ENCODE measurements at places on chromosomes 12 and 14.
A peak's percentile ranks its signal among the peaks of the same experiment; 100 is the strongest.

- DNase-seq: no peak
Measured at GRCh38 chr14:22856428-22856827, 15.1 kb upstream of the LRP10 start.

DNA sequence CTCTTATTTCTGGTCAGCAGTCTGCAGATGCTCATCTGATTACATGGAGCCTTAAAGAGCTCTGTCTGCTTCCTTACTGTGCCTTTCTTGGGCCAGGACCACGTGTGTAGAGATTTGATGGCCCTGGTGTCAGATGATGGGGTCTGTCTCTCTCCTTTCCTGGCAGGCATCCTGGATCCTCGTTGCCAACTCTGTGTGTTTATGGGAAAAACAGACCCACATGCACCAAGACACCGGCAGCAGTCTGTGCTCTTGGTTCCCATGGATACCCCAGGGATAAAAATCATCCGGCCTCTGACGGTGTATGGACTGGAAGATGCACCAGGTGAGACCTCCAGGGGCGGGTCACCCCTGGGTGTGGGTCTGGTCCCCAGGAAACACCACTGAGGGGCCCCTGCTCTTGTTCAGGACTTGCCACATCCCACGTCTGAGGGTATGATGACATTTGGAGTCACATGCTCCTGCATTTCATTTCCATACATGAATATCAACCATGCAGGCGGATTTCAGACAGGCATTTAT lies 18.5 kb upstream of the ALDH2 start:
- no peak for DNase-seq

- no peak for DNase-seq
Measured at GRCh38 chr12:27808841-27809240, 28.8 kb upstream of the MANSC4 start.

DNA sequence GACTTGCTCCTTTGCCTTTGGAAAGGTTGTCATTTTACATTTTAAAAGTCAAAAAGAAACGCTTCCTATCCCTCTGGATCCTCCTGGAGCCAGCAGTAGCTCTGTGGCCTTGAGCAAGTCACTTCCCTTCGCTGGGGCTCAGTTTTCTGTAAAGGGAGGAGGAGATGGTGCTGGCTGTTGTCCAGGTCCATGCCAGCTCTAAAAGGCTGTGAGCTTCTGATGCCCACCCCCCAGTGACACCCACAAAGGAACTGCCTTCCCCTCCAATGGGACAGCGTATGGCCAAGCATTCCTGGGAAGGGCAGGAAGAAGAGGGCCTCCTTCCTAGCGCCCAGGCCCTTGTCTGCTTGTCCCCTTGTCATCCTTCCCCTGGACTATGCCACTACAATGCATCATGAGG lies 81.5 kb downstream of the NTF3 start:
- DNase-seq: no peak

DNA sequence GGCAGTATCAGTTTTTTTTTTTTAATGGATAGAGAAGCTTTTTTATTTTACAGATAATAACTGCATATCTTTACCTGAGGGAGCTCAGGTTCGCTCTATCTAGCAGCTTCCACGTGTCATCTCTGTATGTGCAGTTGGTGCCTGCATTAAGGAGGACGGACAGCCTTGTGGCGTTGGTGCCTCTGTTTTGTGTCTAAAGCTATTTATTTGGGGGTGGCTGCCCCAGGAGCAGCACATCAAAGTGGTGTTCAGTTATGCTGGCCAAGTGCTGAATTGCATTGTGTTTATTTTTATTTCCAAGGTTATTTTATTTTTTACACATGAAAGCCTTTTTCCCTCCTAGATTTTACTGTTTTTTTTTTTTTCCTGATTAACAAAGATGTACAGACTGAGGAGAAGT lies 59.7 kb downstream of the RASSF3 start:
- no peak for DNase-seq

DNA sequence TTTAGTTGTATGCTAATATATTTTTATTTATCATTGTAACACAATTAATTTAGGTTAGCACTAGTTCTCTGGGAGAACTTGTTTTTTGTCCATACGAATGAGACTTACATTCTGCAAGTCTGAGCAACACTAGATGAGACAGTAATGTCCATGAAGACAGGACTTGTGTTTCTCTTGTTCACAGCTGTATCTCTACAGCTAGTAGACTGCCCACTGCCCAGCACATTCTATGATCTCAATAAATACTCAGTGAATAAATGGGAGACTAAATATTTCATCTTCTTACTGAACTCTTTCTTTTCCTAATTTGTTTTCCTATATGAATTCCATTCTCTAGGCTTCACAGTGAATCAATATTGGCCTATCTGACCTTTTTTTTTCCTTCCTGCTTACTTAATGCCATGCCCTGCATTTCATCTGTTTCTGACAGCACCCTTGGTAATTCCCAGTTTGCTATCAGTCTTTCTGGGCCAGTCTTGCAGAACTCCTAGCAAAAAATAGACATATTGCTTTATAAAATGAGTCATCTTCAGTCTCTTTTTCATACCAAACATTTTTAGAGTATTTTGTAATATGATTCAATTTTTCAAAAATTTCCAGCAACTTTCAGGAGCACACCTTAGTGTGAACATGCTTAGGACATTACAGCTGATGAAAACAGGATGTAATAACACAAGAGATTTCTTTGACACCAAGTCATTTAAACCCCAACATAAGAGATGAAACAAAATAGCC lies 185.5 kb upstream of the ATP2B1 start:
- peak; percentile 16 for DNase-seq

GRCh38 chr12:128852885-128853599 lies at the start of gene GLT1D1:
GLT1D1 (plus strand) TSS chr12:128853478; CDS start chr12:128853582, 104 bp downstream.
- DNase-seq: no peak
